ENCODE measurements at places on chromosomes 1 and 21.

DNA sequence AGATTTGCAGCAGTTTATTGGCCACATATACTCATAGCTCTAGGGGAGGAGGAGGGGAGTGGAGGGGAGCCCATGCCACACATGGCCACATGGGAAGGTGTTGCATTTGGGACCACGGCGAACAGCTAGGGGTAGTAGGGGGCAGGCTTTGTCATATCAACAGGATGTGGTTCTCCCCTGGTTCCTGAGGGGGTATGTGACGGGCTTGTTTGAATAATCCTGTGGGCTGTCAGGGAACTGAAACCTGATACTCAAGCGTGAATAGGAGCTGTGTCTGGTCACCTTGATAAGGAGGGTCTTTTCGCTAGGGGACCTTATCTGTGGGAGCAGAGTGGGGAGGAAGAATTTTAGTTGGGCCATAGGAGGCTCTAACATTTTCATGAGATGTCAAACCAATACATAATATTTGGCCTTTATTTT is 264.7 kb downstream of the CTH start:
- no peak for DNase-seq

GRCh38 chr1:236558846-236559245 is 35.1 kb downstream of the LGALS8 start:
- no peak for DNase-seq

DNA sequence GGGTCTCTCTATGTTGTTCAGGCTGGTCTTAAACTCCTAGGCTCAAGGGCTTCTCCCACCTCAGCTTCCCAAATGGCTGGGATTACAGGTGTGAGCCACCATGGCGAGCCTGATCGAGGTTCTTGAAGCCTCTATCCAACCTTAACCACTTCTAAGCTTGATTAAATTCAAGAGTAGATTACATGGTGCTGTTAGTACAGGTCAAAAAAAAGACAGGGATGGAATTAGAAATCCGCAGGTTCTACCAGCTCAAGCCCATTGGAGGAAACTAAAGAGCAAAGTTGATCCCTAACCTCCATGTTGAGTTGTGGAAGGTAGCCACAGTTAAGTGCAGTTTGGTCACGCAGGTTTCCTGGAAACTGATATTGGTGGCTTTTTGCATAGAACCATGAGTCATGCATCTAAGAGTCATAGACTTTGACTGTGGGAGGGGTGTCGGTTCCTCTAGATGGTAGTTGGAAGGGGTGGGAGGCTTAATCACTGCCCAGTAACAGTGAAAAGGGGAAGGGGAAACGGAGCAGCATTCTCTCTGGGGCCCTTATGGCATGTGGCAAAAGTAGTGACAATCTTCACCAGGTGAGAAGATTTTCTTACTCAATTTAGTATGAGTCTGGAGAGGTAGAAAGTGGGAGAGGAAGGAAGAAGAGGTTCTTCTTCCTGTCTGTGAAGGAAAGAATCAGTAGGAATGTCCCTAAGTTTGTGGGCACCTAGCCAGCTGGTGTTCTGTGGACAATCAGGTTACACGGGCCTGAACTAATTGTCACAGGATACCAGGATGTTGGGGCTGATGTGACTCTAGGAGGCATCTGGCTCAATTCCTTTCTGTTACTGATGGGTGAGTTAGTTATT is 7.0 kb downstream of the CD53 start:
- DNase-seq = no peak

GRCh38 chr21:37224861-37225839 is 42.0 kb downstream of the VPS26C start:
- DNase-seq = no peak

- no peak for DNase-seq
Measured at GRCh38 chr1:55478742-55479141, 263.6 kb upstream of the USP24 start.

GRCh38 chr1:42221952-42222606 is 57.5 kb upstream of the GUCA2A start:
- no peak for DNase-seq

DNA sequence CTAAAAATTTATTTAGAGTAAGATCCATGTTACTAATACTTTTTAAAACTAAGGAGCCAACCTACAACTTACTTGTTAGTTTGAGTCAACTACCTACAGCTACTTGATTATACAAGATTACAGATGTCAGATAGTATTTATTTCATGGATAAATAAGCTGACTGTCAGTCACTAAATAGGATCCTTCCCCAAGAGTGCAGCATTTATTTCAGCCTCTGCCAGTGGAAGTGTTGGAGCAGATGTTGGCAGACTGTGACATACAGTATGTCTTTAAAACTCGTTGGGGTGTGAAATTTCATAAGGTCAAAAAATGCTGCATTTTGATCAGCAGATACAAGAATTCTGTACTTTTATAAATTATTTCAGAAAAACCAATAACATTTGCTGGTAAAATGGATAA is 156.2 kb downstream of the AKT3 start:
- no peak for DNase-seq

DNA sequence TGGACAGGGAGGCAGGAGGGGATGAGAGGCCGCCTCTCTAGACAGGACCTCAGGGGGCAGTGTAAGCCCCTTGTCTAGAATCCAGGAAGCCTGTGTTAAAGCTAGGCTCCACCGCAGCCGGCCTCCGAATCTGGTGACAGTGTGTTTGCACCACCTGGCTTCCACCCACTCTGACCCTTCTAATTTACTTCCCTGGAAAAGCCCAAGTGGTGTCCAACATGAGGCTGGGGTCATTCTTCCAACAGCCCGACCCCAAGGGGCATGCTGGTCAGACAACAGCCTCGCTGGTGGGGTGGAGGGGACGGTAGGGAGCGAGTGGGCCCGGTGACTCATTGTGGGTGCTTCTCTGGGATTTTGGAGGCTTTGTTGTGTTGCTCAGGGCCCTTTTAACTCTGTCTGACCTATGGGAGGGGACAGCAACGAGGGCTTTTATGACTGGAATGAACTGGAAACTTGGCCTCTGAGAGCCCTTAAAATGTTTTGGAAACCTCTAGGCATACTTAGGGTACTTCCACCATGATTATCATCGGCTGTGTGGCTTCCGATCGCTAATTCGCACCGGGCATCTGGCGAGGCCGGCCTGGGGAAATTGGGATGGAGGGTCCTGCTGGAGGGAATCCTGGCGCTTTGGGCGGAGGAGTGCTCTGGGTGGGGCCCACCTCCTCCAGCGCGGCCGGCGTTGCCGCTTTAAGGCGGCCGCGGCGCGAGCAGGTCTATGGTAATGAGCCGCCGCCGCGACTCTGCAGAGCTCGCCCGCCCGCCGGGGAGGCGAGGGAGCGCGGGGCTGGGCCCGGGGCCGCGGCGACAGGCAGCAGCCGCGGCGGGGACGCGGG is at the start of gene CELSR2:
Gene CELSR2, plus strand, starts transcription at position 743 of the 833 bp plus-strand sequence. CDS start 541 bp downstream, outside the sequence.
- DNase-seq = peak; percentile 84

DNA sequence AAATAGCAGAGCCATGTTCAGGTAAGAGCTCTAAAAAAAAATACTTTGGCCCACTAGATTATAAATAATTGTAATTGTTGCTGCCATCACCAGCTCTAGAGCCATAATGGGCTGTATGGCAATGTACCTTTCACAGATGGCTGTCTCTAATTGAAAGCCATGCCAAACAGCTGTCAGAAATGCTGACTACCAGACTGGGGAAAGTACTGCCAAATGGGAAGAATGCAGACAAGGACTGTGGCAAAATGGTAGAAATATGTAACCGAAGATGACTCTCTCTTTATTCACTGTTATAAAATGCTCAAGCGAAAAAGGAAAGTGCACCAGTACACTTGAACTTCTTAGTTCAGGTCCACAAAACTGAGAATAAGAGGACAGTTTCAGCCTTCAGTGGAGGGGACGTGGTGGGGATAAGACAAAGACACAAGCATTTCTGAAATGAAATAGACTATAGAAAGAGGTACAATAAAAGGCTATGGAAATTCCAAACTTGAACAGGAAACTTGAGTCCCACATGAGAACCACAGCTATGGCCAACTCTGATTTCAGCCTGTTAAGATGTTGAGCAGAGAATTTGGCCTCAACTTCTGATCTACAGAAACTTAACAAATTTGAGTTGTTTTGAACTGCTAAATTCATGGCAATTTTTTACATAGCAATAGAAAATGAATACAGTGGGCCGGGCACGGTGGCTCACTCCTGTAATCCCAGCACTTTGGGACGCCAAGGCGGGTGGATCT is 46.5 kb upstream of the LPGAT1 start:
- no peak for DNase-seq

DNA sequence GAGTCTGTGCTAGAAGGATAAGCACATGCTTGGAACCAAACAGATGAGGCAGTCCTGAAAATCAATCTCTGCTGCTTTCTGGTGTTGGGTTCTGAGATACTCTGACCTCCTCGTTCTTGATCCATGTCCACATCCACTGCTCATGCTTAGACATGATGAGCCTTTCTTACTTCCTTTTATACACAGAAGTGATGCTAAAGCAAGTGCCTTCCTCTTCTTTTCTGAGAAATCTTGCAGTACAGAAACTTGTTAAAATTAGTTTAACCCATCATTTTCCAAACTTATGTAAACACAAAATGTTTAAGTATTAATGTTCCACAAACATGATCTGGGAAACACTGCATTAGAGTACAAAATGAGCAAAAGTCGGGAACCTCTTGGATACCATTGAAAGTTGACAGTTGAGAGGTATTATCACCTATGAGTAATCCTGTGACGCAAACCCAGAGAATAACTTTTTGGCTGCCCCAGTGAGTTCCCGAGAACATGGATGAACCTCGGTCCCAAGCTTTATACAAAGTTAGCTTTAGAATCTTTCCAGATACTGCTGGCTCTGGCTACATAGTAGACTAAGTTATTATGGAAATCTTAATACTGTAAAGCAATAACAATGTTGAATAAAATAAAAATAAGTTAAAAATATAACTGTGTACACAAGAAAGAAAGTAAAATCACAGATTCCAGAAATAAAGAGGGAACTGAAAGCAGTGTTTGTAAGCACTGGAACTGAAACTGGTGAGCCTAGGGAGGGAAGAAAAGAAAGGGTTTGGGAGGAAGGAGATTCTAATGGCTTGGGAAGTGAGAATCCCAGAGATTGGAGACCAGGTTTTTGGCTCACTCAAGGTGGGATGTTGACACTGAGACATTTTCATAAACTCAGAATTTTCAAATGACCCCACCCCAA is 429.3 kb upstream of the RUNX1 start:
- DNase-seq = no peak

- no peak for DNase-seq
Measured at GRCh38 chr1:93346421-93346993, 800 bp downstream of the DR1 start.

DNA sequence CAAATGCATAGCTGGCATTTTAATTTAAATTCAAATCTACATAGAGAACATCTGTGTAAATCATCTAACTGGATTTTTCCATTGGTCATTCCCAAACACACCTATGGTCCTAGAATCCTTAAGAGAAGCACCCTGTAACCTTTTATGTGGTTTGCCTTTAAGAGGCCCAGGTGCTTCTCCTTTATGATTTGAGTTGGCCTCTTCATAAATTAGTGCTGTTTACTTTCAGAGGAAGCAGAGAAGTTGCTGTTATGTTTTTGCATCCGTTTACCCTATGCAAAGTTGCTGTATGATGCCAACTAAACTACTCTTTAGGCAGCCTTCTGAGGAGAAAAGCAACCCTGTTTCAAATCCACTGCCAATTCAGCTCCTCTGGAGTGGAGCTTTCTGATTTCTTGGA is 193.8 kb downstream of the HS2ST1 start:
- DNase-seq = no peak

GRCh38 chr1:15937146-15937545 is 38.8 kb downstream of the ZBTB17 start:
- DNase-seq = no peak

- no peak for DNase-seq
Measured at GRCh38 chr21:28487455-28488070, 505.1 kb downstream of the LTN1 start.

DNA sequence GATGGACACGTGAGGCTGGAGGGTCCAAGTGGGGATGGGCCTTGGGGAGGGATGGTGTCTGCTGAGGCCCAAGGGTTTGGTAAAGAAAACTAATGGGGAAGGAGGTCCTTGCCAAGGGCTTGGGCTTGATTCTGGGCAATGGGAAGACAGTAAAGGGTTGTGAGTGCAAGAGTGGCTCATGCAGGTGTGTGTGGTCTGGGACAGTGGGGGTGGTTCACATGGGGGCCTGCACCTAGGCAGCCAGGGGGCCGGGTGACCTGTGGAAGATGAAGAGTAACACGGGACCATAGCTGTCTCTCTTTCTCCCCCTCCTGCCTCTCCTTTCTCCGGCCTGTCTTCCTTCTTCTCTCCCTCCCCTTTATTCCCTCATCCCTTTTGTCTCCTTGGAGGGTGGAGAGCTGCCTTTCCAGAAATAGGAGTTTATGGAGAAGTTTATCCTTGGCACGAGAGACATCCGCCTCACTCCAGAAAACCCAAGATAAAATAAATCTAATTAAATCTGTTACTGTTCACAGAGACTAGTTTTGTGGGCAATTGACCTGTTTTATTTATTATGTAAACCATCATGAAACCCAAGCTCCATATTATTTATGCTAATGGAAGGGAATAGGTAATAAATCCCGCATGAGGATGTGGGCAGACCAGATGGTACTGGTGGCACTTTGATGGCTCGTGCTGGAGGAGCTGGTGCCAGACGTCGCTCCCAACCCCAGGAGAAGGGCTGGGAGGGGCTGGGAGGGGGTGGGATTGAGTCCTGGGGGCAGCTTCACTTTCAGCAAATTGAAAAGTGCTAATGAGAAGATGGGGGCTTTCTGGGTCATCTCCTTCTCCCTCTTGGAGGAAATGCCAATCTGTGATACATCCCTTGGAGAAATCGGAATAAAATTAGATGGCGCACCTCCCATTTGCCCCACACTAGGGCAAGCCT is 272.9 kb upstream of the CSF3R start:
- DNase-seq = no peak

DNA sequence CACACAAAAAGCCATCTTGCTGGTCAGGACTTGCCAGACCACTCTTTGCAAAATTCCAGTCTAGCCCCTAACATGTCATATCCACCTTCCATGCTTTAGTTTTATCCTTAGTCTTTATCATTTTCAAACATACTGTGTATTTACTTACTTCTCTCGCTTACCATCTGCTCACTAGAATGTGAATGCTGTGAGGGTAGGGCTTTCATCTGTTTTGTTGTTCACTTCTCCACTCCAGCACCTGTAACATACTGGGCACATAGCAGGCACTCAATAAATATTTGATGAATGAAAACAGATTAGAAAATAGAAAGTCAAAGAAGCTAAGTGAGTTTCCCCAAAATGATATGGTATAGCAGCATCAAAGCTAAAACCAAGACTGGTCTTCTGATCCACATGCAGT is 79.9 kb downstream of the OLFML2B start:
- DNase-seq = no peak

DNA sequence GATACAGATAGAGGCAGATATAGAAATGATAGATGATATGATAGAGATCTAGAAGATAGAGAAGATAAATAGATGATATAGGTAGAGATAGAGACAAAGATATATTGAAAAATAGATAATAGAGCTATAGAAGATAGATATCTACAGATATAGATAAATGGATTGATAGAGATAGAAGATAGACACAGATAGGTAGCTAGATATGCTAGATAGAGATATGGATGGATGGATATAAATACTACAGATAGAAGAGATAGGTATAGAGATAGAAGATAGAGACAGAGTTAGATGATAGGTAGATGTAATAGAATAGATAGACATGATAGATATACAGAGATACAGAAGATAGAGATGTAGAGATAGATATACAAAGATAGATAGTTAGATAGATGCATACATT is 21.4 kb downstream of the TRIM11 start:
- DNase-seq = no peak

- DNase-seq = no peak
Measured at GRCh38 chr1:228178737-228179684, 13.4 kb downstream of the IBA57 start.

Data from NCI-H1930 (cell line).